ENCODE measurements at places on chromosomes 12 and 14.

DNA sequence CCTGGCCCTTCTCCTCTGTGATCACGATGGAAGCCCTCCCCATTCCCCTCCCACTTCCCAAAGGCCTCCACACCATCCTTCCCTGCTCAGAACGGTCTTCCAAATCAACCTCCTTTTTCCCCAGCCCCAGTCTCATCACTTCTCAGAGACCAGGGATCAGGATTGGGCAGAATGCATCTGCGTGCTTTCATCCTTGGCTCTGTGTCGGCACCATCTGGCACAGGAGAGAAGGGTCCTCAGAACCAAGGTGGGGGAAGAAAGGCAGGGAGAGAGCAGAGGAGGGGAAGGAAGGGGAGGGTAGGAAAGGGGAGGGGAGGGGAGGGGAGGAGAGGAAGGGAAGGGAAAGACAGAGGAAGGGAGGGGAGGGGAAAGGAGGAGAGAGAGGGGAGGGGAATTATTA, 52.4 kb upstream of the FICD start:
- no peak for DNase-seq

GRCh38 chr14:60975551-60975950, 5.3 kb downstream of the TRMT5 start:
- DNase-seq = no peak

DNA sequence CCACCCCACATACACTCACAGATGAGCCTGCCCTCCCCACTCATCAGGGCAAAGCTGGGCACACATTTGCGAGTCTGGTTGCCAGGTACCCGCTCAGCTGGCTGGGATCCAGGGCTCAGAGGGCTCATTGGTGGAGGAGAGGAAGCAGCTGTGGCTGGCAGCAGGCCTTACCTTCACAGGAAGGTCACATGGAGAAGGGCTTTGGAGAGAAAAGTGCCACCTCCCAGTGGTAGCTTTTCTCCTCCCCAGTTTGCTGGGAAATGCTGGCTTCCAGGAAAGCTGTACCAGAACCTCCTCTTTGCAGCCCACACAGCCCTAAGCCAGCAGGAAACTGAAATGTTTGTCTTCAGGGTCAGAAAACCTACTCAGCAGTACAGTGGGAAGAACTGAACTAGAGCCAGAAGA, 55.6 kb downstream of the LGMN start:
- no peak for DNase-seq

DNA sequence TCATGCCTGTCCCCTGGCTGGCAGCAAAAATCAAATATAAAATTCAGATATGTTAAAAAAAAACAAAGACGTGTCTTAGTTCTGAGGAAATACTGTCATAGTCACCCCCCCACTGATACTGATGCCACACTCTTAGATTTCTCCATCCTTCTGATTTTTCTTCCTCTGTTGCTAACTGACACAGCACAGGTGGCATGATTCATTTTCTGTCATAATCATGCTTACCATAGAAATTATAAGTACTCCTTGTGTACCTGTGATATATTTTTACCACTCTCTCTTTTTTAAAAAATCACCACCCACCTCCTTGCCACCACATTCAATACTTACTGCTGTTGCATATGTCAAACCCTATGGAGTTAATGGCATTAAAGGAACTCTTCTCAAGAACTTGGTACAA, 209.2 kb downstream of the PPM1H start:
- no peak for DNase-seq

GRCh38 chr14:82159624-82160023, 626.0 kb upstream of the SEL1L start:
- DNase-seq = no peak

DNA sequence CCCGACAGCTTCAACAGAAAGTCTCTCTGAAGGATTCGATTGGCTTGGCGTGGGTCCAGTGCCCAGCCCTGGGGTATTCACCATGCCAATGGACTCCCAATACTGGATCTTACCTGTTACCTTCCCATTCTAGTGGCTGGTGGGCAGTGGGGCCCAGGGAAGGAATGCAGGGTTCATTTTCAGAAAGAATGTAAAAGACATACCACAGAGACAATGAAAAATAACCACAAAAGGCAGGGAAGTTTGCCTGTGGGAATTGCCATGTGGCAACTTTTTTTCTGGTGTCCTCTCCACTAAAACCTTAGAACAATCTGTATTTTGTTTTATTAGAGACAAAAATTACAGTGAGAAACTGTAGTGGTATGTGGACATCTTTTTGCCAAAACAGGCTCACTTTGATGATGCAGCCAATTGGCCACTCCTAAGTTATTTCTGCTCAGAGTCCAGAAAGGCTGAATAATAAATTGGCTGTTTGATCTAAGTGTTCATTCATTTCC, 55.2 kb downstream of the PTGER2 start:
- DNase-seq = no peak

DNA sequence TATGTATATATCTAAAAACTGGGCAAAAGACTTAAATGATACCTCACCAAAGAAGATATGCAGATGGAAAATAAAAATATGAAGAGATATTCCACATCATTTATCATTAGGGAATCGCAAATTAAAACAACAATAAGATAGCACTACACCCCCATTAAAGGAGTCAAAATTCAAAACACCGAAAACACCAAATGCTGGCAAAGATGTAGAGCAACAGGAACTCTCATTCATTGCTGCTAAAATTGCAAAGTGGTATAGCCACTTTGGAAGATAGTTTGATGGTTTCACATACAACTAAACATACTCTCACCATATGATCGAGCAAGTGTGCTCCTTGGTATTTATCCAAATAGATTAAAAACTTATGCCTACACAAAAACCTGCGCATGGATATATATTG, 131.5 kb upstream of the BCL2L14 start:
- DNase-seq = no peak

- no peak for DNase-seq
Measured at GRCh38 chr14:46691819-46692218, 40.2 kb upstream of the RPL10L start.

DNA sequence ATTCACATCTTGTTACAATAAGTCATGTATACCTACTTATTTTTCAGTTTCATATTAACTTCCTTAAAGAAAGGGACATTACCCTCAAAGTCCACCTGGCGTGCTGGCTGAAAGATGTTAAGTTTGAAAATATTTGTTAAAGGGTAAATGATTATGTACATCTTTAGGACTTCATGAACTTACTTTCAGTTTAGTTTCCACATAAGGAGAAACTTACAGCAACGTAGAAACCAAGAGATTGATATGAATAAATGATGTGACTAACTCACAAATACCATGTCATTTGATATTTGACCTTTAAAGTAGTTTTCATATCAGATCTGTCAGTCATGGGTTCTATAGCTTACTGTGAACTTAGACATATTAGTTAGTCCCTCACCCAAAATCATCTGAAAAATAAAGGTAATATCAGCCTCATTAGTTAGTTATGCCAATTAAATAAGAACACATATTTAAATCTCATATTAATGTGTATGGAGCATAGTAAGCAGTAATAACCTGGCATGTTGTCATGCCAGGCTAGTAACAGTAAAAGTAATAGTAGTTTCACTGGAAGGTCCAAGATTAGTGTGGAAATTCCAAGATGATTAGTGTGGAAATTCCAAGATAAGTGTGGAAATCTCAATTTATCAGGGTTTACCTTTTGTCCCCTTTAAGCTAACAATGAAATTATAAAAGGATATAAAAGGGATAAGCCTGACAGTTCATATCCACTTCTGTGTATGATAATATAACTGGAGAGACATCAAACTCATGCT, 1.9 kb upstream of the CLEC2D start:
- DNase-seq = no peak

DNA sequence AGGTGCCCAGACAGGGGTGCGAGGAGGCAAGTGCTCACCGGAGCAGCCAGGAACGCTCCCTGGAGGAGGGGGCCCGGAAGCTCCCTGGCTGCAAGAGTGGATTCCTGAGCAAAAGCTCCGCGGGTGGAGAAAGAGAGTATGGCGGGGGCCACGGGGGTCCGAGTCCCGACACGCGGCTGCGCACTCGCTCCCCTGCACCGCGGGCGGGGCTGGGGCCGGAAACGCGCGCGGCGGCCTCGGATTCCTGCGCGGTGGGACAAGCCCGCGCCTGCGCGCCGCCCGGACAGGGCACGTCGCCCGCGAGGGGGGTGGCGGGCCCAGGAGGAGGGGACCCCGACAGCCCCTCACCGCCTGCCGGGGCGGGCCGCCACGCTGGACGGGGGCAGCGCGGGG, 27.8 kb upstream of the GPR132 start:
- no peak for DNase-seq

DNA sequence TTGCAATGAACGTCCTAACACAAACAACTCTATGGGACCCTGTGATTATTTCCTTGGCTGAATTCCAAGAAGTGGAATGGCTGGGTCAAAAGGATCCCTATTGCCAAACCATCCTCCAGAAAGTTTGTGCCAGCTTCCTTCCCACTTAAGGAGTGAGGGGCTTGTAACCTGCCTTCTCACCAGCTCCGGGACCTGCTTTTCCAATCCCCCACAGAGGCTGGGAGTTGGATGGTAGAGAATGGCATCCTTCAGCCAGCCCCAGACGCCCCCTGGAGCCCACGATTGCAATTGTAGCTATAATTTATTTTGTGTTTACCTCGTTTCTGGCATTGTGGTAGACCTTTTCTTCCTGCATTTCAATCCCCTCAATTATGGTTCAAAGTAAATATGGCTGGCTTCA, 9.7 kb upstream of the ZDHHC22 start:
- no peak for DNase-seq

DNA sequence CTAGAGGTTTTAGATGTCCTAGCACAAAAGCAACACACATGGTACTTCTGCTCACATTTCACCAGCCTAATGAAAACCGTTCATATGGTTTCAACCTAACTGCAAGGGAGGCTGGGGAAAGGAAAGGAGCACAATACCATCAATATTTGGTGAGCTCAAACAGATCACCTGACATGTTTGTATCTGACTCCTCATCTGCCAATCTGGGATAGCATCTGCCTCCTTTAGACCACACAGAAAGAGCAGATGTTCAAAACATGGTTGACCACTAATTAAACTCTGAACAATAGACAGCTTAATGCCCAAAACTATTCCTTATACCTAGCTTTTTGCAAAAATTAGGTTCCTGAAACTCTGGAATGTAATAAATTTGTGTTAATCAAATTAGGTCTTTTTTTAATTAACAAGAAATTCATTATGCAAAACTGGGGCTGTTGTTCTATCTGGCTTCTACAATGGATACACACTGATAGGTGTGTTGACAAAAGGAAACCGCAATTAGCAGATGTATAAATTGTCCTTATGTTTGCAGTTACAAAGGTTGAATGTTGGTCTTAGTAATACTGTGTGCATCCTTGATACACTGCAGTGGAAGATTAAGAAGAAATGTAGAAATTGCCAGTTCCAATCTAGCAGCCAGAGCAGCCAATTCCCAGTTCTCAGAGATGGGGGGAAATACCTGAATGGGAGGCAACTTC, 89.3 kb downstream of the DUSP6 start:
- DNase-seq = no peak

DNA sequence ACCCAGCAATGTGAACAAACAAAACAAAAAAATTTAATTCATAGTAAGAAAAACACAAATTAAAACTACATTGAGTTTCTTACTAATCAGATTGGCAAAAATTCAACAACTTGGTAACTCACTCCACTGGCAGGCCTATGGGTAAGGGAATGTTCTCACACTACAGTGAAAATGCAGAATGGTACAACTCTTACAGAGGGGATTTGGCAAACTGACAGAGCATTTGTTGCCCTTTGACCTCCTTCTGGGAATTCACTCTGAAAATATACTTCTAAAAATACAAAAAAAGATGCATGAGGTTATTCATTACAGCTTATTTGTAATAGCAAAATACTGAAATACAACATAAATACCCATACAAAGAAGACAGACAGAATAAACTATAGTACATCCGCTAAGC, 32.8 kb downstream of the ABCD2 start:
- no peak for DNase-seq

- no peak for DNase-seq
Measured at GRCh38 chr14:93329965-93330608, 2.7 kb downstream of the BTBD7 start.

DNA sequence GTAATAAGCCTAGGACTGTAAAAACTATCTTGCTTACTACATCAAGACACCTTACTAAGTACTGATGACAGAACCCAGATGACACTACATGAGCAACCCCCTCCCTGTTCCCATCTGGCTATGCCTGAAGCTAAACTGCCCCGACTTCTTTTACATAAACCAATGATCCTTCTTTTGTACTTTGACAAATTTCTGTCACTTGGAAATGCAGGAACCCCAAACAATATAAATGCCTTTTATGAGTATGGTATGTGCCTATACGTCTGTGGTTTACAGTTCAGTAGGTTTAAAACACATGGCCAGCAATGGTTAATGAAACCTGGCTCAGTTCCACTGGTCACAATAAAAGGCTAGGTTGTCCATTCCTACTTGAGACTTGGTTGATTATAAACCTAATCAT, 6.1 kb downstream of the SYCP3 start:
- no peak for DNase-seq

DNA sequence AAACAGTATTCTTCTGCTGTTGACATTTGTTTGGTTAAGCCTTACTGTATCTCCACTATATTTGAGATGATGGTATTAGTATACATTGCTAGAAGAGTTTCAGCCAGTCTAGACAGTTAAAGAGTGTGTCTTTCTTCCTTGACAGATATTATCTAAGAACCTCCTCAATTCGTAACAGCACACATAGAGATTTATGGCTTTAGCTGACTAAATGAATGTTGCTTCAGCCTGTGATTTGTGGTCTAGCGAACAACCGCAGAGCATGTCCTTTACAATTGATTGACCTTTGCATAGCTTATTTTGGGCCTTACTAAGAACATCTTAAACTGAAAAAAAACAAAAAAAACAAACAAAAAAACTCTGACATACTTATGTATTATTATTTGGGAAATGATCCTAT, 122.2 kb downstream of the DAAM1 start:
- DNase-seq = no peak

- no peak for DNase-seq
Measured at GRCh38 chr12:96669786-96670185, 180.4 kb downstream of the CFAP54 start.

GRCh38 chr14:89550821-89551220, 133.8 kb upstream of the FOXN3 start:
- DNase-seq = no peak

DNA sequence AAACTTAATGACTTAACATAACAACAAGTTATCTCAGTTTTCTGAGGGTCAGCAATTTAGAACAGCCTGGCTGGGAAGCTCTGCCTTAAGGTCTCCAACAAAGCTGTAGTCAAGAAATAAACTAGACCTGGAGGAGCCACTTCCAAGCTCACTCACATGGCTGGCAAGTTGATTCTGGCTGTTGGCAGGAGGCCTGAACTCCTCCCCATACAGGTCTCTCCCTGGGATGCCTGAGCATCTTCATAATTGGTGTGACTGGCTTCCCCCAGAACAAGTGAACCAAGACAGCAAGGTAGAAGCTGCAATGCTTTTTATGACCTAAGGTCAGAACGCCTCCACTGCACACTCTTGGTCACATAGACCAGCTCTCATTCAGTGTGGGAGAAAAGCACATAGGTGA, 128.3 kb downstream of the SAMD4A start:
- no peak for DNase-seq
